Brain (organoid and tissue), 16 donors: ENCODE measurements at places on chromosomes 1 and 21. TPM values are rescaled to one million over a fixed set of nuclear protein-coding genes. Genes with fewer than 3 reads are reported as not detected.

DENND2D gene
- polyA plus RNA-seq, result 6.1 TPM

ITLN2 gene
- not detected for polyA plus RNA-seq

GBP7 gene
- not detected for polyA plus RNA-seq

RPTN gene
- polyA plus RNA-seq, result not detected

KRTAP10-1 gene
- not detected for polyA plus RNA-seq

GUCA2A gene
- polyA plus RNA-seq, result not detected

TBX19 gene
- polyA plus RNA-seq, result 2.6 TPM
